Activated CD4-positive, alpha-beta T cell treated with anti-CD3 and anti-CD28 coated beads, Interleukin-2, amount 10 ng/mL, durations not matched to agents 7 days and 5 days (primary cell): ENCODE measurements at places on chromosomes 3 and 15.

- no peak for DNase-seq
Observed at GRCh38 chr15:60485365-60486055, 6.6 kb upstream of the ICE2 start.

DNA sequence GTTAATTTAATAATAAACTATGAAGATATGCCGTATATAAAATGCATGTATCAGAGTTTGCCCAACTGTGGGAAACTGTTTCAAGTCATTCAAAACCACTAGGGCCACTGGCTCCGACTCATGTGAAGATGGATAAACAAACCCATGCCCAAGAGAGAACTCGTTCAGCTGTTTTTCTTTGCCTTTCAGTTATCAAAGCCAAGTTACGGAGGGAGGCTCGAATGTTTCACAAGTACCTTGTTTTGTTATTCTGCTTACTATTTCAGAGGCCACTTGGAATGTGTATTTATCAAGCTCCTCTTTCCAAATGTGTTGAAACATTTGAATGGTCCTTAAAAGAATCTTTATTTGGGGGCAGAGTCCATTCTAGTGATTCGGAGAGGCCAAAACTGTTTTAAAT, 82.1 kb downstream of the DUT start:
- DNase-seq = no peak

GRCh38 chr15:84929795-84930603, 45.5 kb downstream of the SLC28A1 start:
- no peak for DNase-seq

DNA sequence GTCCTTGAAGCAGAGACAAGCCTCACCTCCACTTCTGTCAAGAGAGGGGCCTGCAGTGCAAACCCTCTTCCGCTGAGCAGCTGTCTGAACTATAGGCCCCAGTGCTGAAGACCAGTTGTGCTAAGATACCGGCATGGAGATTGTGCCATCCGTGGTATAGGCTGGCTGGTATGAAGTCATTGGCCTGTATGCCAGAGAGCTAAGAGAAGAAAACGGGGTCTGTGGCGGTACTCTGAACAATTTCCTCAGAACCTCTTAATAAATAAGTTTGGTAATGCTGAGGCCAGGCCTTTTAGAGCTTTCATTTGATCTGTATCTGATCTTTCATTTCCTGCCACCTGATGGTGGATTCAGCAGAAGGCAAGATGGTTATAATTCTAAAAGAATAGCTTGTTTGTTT, 123.0 kb downstream of the LRIG1 start:
- DNase-seq = no peak

- DNase-seq = no peak
Observed at GRCh38 chr3:45010811-45011333, 15.2 kb upstream of the CLEC3B start.

GRCh38 chr3:15989419-15989818, 185.1 kb upstream of the GALNT15 start:
- no peak for DNase-seq

DNA sequence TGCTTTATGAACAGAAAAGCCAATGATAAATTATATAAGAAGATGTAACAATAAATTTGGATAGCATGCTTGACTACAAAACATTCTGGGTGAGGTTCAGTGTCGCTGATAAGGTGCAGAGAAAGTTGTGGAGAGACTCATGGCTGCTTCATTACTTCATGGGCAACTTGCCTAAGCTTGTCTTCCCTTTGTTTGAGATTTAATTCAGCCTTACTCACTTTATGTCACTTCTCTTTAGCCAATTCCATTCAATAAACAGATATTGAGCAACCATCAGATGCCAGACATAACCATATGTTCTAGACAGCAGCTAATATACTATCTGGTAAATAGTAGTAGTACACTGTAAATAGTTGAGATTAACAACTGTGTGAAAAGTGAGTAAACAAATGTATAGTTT, 401.5 kb upstream of the FRG2C start:
- no peak for DNase-seq

DNA sequence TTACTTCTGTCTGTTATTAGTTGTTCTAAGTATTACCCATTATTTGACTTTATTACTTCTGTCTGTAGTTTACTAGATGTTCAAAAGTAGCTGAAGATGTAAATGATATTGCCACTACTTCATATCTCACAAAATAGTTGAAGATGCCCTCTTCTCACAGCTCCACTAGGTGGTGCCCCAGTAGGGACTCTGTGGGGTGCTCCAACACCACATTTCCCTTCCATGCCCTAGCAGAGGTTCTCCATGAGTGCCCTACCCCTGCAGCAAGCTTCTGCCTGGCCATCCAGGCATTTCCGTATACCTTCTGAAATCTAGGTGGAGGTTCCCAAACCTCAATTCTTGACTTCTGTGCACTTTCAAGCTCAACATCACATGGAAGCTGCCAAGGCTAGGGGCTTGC, 80.8 kb downstream of the KCNH8 start:
- no peak for DNase-seq

DNA sequence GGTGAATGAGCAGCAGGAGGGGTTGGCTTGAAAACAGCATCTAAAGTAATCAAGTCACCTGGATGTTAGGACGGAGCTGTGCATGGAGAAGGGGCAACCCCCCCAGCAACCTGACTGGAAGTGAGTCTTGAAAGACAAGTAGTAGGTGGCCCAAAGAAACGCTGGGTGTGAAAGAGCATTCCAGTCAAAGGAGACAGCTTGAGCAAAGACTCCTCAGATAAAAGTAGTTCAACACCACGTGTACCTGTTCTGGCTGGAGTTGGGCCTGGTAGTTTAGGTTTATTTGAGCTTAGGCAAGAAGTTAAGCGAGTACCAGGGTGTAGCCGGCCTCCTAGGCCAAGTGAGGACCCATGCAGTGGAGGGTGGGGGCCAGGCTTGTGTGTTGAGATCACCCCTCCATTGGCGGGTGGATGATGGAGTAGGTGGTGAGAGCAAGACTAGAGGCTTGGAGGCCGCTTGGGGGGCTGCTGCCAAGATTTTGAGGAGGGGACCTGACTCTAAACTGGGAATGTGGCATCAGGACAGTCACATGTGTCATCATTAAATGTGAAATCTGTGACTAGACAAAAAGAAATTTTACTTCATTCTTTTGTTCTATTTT, 61.3 kb downstream of the ABHD2 start:
- DNase-seq = no peak

DNA sequence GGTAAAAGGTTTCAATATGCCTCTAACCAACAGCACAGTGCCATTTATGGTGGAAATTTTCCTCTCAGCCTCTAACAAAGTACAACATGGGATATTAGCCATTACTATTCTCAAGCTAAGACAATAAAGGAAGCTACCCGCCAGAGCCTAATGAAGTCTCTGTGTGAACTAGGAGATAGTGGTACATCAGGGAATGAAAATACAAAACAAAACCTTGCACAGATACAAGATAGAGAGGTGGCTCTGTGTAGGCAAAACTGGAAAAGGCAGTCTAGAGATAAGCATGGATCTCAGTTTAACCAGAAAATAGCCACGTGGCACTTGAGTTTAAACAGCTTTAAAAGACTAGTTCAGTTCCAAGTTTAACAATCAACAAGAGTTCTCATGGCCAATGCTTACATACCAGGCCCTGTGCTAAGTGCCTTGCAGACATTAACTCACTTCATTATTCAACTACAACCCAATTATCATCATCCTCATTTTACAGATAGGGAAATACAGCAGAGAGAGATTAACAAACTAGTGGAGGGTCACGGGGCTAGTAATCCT, 279.3 kb downstream of the IGSF11 start:
- DNase-seq = no peak

GRCh38 chr3:124429129-124429815, 301.0 kb upstream of the UMPS start:
- no peak for DNase-seq

DNA sequence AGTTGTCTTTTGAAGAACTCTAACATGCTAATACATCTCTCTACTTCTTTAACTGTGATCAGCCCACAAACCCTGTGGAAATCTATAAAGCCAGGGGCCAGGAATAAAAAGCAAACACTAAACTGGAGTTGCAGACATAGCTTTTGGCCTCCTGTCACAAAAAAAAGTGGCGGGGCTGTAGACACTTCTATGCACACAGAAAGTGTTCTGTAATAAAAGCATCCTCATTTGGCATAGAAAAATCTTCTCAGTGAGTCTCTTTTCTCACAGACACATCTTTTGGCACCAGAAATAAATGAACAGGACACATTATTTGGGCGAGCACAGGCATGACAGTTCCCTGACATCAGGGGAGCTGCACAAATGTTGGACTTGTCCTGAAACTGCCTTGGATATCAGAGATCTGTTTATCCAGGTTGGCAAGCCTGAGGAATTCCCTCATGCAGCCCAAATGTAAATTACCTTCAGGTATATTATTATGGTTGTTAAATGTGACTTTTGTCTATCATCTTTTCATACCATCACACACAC, 355.4 kb downstream of the FGF12 start:
- DNase-seq = no peak

- DNase-seq = no peak
Observed at GRCh38 chr3:89392991-89393390, 285.6 kb downstream of the EPHA3 start.

- DNase-seq = no peak
Observed at GRCh38 chr15:69881766-69882165, 216.0 kb downstream of the TLE3 start.

DNA sequence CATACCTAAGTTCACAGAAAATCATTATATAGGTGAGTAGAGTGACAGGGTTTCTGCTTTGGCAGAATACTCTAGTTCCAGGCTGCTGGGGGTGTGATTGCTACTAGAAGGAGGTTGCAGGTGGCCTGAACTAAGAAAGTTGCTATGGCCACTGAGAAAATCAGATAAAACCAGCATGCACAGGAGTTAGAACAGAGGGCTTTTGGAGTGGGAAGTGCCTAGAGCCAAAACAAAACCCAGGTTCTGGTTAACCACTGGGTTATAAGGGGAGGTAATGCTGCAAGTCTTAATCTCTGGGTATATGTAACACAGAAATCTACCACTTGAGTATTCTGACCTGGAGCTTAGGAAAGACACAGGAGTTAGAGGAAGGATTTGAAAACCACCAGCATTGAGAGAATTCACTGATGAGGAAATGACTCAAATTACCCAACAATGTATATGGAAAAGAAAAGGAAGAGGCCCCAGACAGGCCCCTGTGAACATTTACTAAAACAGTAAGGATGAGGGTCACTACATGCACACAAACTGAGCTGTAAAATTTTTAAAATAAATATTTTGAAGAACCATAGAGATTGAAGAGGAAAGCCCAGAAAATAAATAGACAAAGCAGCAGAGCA, 60.0 kb downstream of the PLOD2 start:
- no peak for DNase-seq

GRCh38 chr15:99976000-99976399, 242.8 kb upstream of the LYSMD4 start:
- no peak for DNase-seq

DNA sequence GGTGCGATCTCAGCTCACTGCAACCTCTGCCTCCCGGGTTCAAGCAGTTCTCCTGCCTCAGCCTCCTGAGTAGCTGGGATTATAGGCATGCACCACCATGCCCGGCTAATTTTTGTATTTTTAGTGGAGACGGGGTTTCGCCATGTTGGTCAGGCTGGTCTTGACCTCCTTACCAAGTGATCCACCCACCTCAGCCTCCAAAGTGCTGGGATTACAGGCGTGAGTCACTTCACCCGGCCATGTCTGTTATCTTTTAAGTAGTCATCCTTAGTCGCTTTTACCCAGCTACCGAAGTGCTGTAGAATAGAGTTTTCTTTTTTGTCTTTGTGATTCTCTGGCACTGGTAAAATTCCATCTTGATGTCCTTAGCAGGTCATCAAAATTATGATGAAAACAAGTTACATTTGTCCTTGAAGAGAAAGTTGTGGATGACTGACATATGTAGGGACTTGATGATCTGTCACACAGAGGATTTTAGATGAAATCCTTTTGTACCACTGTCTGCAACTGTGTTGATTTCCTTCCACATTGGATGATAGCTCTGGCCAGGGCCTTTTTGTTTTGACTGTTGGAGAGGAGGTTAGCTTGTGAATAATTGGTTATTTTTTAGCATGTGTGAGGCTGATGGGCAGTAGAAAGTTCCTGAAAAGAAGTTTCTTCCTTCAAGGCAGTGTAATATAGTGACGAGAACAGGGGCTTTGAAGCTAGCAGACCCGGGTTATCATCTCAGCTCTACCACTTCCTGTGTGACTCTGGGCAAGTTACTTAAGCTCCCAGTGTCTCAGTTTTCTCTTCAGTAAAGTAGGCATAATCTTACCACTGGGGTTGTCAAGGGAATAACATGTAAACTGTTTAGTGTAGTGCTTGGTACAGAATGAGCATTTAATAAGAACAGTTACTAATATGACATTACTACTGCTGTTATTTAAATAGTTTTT, 18.8 kb downstream of the ATG7 start:
- DNase-seq = peak; percentile 56

- no peak for DNase-seq
Observed at GRCh38 chr3:163538387-163538786, 1539.9 kb downstream of the SI start.

- no peak for DNase-seq
Observed at GRCh38 chr15:92365084-92365483, 28.6 kb upstream of the ST8SIA2 start.

GRCh38 chr15:38696109-38696727, 131.6 kb upstream of the RASGRP1 start:
- DNase-seq = peak; percentile 83

- DNase-seq = no peak
Observed at GRCh38 chr3:106399761-106400160, 530.9 kb upstream of the CBLB start.

- no peak for DNase-seq
Observed at GRCh38 chr3:69540706-69541581, 155.1 kb upstream of the FRMD4B start.

- DNase-seq = no peak
Observed at GRCh38 chr3:48367201-48367600, 4.8 kb upstream of the FBXW12 start.

DNA sequence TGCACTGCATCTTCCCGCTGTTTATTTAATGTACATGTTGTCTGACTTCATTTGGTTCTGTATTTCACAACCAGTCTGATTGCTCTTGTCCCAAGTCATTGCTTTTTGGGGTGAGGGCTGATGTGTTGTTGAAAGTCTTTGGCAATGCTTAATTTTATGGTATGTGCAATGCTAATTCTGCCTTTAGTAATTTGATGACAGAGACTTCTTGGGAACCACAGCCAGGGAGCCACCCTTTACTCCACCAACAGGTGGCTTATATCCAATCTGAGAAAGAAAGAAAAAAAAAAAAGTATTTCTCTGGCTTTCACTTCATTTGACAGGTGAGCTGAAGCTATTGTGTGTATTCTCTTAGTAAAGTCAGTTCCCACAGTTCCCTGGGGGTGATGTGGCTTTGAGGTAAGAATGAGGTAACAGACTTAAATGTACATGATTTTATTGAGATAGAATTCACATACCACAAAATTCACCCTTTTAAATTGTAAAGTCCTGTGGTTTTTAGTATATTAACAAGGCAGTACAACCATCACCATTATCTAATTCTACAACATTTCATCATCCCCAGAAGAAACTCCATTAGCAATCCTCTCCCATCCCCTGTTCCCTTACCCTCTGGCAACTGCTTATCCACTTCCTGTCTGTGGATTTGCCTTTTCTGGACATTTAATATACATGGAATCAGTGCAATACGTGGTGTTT, 97.3 kb downstream of the SLCO3A1 start:
- DNase-seq = no peak
